ENCODE measurements at places on chromosomes 2 and 18.
A peak's percentile ranks its signal among the peaks of the same experiment; 100 is the strongest.

- no peak for DNase-seq
Observed at GRCh38 chr18:72208920-72209676, 335.0 kb downstream of the CBLN2 start.

- DNase-seq = no peak
Observed at GRCh38 chr18:39842366-39842914, 2112.6 kb upstream of the PIK3C3 start.

- DNase-seq = no peak
Observed at GRCh38 chr18:8657050-8657820, 48.0 kb downstream of the RAB12 start.

GRCh38 chr2:9102861-9103662 lies 99.6 kb upstream of the MBOAT2 start:
- no peak for DNase-seq

DNA sequence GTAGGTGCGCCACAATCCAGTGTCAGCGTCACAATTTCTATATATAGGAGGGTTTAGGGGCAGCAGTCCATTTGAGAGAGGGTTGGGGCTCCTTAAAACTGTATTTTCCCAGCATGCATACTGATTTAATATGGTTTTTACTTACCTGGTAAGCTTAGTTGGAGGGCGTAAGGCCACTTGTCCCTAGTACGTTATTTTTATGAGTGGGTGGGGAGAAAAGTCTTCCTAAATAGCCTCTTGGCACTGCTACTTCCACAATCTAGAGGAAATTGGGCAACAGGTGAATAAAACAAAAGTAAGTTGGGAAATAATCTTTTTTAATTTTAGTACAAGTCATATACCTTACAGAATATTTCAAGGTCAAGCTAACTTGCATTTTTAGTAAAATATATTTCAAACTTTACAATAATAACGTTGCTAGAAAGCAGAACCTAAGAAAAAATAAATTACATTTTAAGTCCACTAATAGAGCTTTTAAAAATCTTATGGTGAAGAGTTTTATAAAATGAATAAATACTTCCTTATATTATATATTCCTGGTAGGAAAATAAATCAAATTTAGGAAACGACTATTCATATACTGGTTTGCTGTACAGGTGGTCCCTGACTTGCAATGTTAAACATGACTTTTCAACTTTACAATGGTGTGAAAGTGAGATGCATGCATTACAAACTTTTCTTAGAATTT lies 20.9 kb downstream of the DHRS9 start:
- DNase-seq = no peak

DNA sequence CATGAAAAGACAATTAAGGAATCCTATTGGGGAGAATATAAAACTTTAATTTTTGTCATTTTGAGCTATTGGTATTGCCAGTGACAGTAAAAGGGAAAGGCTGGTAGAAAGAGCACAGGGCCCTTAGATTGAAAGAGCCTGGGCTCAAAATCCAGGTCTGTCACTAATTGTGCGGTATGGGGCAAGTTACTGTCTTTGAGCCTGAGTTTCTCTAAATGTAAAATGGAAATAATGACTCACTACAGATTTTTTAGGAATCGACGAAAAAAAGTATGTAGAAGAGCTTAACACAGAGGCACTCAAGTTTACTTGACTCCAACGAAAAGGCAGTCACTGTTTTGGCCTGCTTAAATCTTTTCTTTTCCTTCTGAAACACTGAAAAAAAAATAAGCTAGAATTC lies 7.0 kb downstream of the NDUFV2 start:
- peak; percentile 63 for DNase-seq

DNA sequence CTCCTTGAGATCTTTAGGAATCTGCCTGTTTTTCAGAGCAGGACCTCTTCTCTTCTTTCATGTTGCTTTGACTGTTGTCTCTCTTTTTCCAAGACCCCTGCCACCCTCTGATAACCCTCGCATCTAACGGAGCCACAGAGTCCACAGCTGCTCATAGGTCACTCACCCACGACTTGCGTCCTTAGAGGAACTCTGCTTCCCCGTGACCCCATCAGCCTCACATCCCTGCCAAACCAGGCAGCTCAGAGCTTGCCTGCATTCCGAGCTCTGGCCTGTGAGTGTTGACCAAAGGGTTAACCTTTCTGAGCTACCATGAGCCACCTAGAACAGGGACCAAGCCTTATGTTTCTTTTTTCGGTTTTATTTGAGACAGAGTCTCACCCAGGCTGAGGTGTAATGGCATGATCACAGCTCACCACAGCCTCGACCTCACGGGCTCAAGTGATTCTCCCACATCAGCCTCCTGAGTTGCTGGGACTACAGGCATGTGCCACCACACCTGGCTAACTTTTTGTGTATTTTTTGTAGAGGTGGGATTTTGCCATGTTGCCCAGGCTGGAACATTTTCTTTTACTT lies 36.4 kb downstream of the CABLES1 start:
- DNase-seq = no peak

DNA sequence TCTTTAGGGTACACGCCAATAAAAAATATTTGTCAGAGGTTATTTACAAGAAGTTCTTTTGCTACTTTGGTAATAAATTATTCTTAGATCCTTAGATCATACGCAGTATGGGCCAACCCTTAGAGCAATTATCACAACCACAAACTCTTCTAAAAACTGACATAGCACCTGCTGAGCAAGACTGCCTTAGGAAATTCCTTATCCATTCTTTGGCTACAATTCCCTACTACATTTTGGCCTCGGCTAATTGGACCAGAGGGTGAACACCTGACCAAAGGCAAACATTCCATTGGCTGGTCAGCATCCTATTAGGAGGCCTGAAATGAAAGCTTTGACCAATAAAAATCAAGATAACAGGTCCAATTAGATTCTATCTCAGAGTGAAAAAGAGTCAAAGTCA lies 147.6 kb upstream of the CCDC68 start:
- DNase-seq = no peak

DNA sequence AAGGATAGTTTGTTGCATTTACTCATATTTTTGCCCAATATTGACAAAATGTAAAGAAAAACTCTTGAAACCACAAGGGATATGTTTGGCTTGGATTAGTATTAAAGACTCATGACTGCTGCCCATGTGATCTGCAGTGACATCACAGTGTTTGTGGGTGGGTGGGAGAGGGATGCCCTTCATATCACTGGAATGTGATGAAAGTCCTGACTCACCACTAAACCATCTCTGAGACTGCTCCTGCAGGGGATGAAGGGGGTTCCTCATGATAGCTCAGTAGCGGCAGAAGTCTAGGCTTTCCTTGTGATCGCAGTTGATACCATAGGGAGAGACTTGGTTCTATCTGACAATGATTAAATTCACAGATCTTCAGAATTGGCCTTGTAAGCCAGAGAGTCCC lies 451.2 kb downstream of the CNTNAP5 start:
- DNase-seq = no peak

- peak; percentile 0 for DNase-seq
Observed at GRCh38 chr2:176873403-176873802, 339.2 kb upstream of the HNRNPA3 start.

- DNase-seq = no peak
Observed at GRCh38 chr2:149725234-149725633, 137.7 kb upstream of the MMADHC start.

DNA sequence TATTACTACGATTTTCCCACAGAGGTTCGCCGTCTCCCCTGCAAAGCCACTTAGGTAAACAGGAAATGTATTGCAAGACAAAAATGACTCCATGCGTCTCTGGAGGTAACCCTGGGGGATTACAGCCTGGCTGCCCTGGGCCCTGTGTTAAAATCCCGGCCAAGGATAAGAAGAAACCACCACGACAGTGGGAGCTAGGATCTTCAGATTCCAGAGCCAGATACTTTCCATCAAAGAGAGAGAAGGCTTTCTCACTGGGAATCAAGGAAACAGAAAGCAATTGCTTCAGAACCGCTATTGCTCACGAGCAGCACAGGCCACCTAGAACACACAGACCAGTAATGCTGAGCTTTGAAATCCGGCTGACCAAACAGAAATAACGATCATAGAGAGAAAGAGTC lies 97.9 kb upstream of the ZNF516 start:
- DNase-seq = no peak

DNA sequence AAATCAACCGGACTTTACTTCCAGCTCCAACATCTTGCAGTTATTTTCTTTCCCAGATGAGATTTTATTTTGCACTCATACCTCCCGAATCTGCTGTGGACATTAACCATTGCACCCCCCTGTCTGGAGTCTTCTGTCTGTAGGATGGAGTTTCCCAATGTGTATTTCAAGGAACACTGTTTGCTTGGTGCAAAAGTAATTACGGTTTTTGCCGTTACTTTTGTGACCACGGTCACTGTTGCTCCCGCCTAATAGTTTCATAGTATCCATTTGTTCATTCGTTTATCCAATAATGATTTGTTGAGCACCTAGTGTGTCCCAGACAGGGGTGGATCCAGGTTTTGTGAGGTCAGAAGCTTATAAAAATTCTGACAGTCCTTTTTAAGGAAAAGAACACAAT lies 90.3 kb upstream of the BCL11A start:
- no peak for DNase-seq

- no peak for DNase-seq
Observed at GRCh38 chr2:80242355-80242910, 62.1 kb downstream of the LRRTM1 start.

- DNase-seq = peak; percentile 92
Observed at GRCh38 chr2:67259556-67260342, 137.4 kb upstream of the ETAA1 start.

- no peak for DNase-seq
Observed at GRCh38 chr2:58045580-58046334, 849 bp upstream of the VRK2 start.

DNA sequence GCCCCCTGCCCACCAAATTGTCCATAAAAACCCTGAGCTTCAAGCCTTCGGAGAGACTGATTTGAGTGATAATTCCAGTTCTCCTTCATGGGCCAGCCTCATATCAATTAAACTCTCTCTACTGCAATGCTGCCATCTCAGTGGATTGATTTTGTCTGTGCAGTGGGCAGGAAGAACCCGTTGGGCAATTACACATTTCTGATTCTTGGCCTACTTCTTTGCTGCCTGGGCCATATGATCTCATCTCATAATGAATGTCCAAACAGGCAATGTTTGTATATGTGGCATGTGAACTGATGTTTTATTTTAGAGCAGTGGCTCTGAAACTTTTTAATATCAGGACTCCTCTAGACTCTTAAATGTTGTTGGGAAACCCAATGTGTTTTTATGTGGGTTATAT lies 101.2 kb upstream of the SLC38A11 start:
- DNase-seq = no peak

DNA sequence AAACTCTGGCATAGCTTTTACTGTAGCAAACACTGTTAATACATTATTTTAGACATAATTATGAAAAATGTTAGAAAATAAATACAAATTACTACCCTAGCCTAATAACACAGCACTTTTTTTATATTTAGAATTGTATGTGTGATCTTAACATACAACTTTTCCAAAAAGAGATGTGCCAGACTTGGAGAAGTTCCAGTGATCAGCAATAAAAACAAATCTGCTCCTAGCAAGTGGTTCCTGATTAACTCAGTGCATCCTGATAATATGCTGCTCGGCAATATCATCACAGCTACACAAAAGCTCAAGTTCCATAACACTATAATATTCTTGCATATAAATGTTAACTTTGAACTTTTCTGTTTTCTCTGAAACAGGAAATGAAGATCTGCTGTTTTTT lies 22.4 kb upstream of the PTPRM start:
- DNase-seq = no peak

DNA sequence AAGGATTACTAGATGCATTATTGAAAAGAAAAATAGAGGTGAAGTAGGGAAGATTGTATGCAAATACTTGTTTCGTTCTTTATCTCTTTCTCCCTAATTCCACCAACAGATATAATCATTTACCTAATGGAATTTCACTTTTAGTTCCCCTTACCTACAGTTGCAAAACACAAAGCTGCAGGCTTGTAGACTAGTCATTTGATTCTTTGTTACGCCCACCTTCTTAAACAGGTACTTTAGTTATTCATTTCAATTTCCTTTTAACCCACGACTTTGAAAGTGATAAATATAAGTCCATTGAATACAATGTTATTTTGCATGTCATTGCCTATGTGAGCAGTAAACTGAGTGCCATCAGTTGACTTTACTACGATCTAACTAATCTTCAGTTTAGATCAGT lies 3.9 kb upstream of the HRH4 start:
- DNase-seq = no peak

- peak; percentile 47 for DNase-seq
Observed at GRCh38 chr2:31729442-31730092, 148.8 kb upstream of the SRD5A2 start.

DNA sequence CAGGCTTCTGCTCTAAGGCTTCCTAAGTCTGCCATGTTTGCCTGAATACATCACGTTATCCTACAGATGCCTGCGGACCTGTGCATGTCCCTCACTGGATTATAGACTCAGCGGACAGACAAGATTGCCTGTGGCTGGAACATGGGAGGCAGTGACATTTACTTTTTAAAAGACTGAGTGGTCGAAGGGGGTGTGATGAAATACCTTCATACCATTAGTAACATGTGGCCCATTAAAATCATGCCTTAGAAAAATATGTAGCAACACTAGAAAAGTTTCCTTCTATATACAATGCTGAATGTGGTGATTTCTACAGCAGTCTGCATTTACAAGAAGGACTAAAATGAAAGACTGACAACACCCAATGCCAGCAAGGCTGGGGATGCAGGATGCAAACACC lies 154.4 kb downstream of the ASB1 start:
- peak; percentile 41 for DNase-seq

DNA sequence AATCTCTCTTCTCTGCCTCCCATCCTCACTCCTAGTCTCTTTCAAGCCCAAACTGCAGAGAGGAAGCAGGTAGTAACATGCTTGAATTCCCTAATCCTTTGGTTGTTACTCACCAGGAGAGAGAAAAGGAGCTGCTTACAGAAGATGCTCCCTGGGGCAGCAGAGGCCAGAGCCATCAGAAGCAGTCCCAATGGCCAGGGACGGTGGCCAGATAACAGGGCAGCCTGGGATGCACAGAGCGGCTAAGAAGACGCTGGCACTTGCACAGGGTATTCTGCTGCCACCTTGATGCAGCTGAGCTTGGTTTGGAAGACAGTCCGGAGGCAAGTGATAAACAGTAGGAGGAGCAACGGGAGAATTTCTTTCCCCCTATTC lies 250 bp downstream of the DSC1 start:
- no peak for DNase-seq

GRCh38 chr18:6031002-6031401 lies 135.7 kb upstream of the TMEM200C start:
- DNase-seq = no peak

GRCh38 chr2:10323535-10323934 lies 20.8 kb downstream of the HPCAL1 start:
- no peak for DNase-seq

Measured in AG10803 (cell line).